Mammary epithelial cell (primary cell): ENCODE measurements at places on chromosomes 6 and 20.

GRCh38 chr6:136764517-136764993, 27.7 kb downstream of the MAP3K5 start:
- DNase-seq: no peak

DNA sequence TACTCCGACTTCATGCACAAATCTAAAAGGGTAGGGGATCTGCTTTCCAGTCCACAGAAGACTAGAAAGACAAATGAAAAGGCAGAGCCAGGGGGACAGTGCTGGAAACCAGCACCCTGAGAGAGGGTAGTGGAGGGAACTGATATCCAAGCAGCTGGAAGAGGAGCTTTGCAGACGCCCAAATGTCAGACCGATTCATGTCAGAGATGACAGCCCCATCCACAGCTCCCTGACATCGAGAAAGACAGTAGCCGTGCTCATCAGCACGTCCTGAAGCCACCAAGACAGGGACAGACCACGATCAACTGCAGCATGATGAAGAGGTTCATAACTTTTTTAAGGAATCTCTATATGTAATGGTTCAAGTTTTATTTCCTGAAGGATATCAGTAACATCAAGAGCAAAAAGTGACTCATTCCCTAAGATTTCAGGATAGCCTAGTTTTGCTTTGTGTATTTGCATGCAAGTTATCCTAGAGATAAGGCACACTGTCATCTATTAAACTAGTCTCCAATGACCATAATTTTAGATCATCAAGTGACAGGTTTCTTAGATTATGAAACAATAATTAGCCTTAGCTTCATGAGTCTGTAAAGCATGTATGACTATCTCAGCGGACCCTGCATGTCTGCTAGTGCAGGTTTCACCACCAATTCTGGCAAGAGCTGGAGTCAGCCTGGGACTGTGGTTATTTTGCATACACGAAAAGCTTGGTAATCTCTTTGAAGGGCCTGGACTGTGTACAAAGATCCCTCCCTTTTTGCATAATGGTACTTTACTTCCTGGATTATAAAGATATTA, 43.0 kb downstream of the PRDM1 start:
- peak; percentile 60 for DNase-seq

GRCh38 chr6:125952764-125953501, 3.6 kb upstream of the HINT3 start:
- DNase-seq: peak; percentile 34

DNA sequence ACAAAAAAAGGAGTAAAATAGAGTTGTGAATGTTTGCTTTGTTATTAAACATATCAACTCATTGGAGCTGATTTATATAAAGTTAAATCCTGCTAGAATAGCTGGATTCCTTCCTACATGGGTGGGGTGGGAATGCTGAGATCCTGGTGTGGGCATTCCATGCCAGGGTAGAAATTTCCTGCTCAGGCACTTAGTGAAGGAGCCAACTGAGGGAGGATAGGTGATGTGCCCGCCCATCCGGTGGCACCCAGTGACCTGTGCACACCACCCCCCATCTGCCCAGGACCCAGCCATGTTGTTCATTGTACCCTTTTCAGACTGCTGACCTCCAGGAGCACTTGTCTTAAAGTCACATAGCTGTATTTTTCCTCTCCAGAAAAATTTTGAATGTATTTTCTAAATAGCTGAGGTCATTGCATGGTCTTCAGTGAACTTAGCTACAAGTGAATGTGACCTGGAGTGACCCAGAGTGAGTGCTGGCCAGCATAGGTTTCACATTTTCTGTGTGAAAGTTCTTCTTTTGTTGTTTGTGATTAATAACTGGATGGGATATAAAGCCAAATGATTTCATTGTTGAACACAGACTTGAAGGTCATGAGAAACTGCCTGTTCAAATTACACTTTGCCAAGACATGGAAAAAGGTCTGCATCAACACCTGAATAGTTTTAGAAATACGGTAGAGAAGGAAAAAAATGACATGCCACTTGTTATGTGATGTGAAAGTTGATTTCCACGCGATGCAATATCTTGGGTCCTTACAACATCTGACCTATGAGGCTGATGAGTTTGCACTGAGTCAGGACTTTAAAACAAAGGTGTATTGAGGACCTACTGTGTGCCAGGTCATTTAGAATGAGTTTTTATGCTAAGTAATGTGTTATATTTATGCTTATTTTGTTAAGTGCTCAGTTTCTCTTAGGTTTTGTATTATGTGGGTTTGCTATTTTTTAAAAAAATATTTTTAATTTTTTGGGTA, 77.2 kb downstream of the UTRN start:
- no peak for DNase-seq

DNA sequence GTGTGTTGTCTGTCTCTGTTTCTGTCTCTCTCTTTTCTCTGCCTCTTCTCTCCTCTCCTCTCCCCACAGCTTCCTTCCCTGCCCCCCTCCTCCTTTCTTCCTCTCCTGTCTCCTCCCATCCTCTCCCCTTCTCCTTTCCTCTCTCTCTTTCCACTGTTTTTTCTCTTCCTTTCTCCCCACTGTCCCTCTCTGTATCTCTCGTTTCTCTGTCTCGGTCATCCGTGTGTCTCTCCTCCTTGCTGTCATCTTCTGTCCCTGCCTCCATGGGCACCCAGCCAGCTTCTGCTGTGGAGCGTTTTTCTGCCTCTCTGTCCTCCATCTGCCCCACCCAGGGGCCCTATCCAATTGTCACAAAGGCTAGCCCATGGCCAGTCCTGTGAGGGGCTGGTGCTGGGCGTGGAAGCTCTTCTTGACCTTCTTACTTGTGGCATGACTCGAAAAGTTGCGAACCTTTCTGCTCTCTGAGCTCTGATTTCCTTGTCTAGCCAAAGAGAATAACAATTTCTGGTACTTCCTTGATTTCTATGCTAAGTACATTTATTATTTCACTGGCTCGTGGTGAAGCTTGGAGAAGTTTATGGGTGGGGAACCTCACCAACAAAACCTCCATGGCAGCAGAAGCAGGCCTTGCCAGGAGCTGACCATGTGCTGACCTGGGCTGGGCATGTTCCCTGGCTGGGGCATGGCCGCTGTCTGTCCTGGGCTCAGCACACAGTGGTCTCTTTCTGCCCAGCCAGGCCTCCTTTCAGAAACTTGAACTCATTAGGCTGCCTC, 69.3 kb downstream of the CEBPB start:
- no peak for DNase-seq

DNA sequence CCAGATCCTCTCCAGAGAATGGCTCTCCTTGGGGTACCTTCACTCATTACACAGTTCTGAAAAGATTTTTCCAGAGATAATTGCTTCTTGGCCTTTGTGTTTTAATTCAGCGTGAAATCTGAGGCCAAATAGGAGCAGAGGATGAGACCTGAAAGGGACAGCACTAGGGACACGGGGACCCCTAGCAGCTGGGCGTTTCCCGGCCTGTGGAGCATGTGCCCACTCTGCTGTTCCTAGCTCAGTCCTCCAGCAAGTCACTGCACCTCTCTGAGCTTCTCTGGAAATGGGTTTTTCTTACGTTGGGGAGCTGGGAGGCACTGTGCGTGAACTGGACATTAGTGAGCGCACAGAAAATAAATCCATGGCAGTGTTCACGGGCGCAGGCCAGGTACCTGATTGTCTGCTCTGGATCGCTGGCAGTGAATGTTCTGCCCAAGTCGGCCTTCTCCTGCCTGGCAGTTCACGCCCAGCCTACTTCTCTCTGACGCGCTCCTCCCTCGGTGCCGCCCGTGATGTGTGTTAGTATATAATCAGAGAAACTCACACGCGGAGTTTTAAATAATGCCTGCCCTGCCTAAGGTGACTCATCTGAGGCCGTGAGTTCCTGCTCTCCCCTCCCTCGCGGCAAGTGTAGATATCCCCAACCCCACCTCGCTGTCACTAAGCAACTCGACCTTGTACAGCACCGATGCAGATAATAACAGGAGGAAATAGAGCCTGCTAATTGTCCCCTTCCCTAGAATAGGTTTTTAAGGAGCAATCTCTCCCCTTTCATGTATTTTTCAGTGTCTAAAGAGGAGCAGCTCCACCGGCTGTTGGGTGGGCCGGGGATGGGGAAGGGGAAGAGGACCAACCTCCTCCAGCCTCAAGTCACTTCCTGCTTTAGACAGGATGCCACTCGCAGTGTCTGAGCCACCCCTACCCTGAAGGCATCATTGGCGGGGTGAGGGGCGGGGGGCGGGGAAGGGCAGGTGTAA, 2.7 kb upstream of the TUBB2A start:
- peak; percentile 71 for DNase-seq
